ENCODE measurements at places on chromosomes 11 and 22. TPM values are rescaled to one million over a fixed set of nuclear protein-coding genes. Genes with fewer than 3 reads are reported as not detected.
A peak's percentile ranks its signal among the peaks of the same experiment; 100 is the strongest.

DNA sequence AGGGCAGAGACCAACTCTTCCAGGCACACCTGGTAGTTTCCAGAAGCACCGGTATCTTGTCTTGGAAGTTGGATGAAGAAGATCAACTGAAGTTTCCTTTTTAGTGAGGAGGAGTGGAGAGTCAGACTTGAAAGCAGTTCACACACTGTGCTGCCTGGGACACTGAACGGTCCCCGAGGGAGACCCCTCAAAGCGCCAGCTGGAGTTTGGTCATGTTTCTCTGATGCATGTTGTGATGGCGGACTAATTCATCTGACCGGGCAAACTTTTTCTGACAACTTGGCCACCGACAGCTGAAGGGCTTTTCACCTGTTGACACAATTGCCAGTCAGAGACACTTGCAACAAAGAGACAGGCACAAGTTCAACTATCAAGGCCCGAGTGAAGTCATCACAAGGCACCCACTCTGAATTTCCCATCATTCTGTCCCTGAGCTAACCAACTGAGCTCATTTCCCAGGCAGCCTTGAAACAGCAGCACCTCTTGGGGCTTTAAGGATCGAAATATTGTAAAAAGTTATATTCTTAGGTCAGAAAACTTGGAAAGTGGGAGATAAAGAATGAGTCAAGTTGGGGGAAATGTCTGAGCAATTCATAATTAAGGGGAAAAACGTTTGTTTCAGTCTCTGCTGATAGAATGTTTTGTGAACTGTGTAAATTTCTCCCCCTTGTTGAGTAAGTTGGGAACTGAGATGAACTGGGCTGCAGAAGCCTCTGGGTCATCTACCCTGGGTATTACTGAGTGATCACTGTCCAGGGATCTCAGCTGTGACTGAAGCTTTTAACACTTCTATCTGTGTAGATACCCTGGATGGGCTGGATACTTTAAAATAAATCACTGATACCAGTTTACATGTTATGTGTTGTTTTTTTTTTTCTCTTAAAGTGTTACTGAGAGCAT is 46.2 kb downstream of the WT1 start:
- no peak overlapping the region for H3K27ac ChIP-seq
- no peak for DNase-seq
- no peak overlapping the region for H3K4me3 ChIP-seq
- H3K27me3 ChIP-seq, result peaks cover 5% of the 10 kb centered on the region
- no peaks in the 10 kb centered on the region for H3K36me3 ChIP-seq

UCP3 gene
- not detected for polyA plus RNA-seq

GRCh38 chr11:121574801-121575200 is 122.0 kb upstream of the SORL1-AS1 start:
- no peak for DNase-seq
- no peaks in the 10 kb centered on the region for H3K27me3 ChIP-seq
- no peak overlapping the region for H3K4me3 ChIP-seq
- peaks cover 4% of the 10 kb centered on the region for H3K4me1 ChIP-seq
- H3K36me3 ChIP-seq, result no peaks in the 10 kb centered on the region
- H3K27ac ChIP-seq, result no peak overlapping the region

DNA sequence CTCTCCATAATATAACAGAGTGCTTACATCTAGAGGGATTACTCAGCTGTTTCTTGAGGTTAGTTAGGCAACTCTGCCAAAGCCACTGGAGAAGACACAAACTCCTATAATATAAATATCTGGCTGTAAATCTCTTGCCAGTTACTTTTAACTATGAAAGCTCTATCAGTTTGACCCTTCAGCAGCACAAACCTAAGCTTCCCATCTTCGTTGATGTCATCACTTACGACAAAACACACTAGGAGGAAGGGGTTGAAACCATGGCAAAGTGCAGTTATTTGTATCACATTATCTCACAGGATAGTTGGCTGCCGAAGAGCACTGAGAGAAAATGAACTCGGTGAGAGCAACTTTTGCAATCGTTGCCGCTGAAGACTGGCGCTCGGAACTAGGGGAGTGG is 922.1 kb downstream of the OPCML start:
- H3K36me3 ChIP-seq, result no peaks in the 10 kb centered on the region
- no peaks in the 10 kb centered on the region for H3K27me3 ChIP-seq
- H3K4me1 ChIP-seq, result no peaks in the 10 kb centered on the region

OLFML1 gene
- polyA plus RNA-seq, result 8.2 TPM

MB gene
- 0.64 TPM for polyA plus RNA-seq

PACSIN2 gene
- polyA plus RNA-seq, result 86.3 TPM

GRCh38 chr22:50317178-50317577 is 9.6 kb downstream of the DENND6B start:
- H3K27ac ChIP-seq, result no peak overlapping the region
- no peaks in the 10 kb centered on the region for H3K4me1 ChIP-seq
- no peaks in the 10 kb centered on the region for H3K36me3 ChIP-seq
- DNase-seq, result peak; percentile 3
- H3K27me3 ChIP-seq, result no peaks in the 10 kb centered on the region

ZBTB16 gene
- 67.5 TPM for polyA plus RNA-seq

LRRC32 gene
- polyA plus RNA-seq, result 80.4 TPM

DNA sequence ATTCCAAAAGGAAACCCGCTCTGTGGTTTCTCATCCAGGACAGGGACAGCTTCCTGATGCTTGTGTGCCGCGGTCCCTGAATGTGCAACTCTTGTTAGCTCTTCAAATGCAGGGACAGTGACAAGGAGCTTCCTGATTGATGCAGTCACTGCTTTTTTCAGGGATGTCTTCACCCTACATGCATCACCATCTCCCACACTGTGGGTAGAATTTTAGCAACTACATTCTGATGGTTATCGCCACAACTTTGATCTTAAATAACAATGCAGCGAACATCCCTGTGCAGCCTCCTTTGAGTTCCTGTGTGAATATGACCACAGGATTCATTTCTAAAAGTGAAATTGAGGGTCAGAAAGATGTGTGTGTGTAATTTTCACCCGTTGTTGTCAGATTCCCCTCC is 115.0 kb downstream of the GGTLC2 start:
- H3K27ac ChIP-seq, result no peak overlapping the region
- H3K4me3 ChIP-seq, result no peak overlapping the region
- DNase-seq, result no peak
- no peaks in the 10 kb centered on the region for H3K36me3 ChIP-seq
- H3K4me1 ChIP-seq, result no peaks in the 10 kb centered on the region

- no peaks in the 10 kb centered on the region for H3K27me3 ChIP-seq
- H3K4me1 ChIP-seq, result no peaks in the 10 kb centered on the region
- no peak overlapping the region for H3K4me3 ChIP-seq
- no peak overlapping the region for H3K27ac ChIP-seq
- no peaks in the 10 kb centered on the region for H3K36me3 ChIP-seq
Observed at GRCh38 chr11:68349461-68350249, 37.3 kb downstream of the LRP5 start.

DNA sequence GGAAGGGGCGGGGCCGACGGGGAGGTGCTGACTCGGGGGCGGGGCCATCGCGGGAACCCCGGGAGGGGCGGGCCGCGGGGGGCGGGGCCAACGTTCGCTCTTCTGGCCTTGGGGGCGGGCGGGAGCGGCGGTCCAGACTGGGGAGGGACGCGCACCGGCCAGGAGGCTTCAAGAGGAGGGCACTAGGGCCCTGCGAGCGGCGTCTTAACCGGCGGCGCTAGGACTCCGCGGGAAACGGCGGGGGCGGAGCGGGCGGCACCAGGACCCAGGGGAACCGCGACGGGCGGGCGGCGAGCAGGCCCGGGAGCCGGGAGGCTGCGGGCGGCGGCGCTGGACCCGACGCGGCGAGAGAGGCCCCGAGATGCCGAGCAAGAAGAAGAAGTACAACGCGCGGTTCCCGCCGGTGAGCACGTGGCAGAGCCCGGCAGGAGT is at the start of gene DRAP1:
Gene DRAP1 (plus strand): TSS at position 286 of the 432 bp plus-strand sequence. CDS start 76 bp downstream, at position 362.
- no peaks in the 10 kb centered on the region for H3K27me3 ChIP-seq
- no peaks in the 10 kb centered on the region for H3K36me3 ChIP-seq
- peak within 1 kb of the TSS; percentile 94 for H3K27ac ChIP-seq
- H3K4me1 ChIP-seq, result peaks cover 40% of the 10 kb centered on the region
- peak; percentile 100 for DNase-seq
- H3K4me3 ChIP-seq, result peak within 1 kb of the TSS; percentile 97

KDM4D gene
- 0.46 TPM for polyA plus RNA-seq

DNA sequence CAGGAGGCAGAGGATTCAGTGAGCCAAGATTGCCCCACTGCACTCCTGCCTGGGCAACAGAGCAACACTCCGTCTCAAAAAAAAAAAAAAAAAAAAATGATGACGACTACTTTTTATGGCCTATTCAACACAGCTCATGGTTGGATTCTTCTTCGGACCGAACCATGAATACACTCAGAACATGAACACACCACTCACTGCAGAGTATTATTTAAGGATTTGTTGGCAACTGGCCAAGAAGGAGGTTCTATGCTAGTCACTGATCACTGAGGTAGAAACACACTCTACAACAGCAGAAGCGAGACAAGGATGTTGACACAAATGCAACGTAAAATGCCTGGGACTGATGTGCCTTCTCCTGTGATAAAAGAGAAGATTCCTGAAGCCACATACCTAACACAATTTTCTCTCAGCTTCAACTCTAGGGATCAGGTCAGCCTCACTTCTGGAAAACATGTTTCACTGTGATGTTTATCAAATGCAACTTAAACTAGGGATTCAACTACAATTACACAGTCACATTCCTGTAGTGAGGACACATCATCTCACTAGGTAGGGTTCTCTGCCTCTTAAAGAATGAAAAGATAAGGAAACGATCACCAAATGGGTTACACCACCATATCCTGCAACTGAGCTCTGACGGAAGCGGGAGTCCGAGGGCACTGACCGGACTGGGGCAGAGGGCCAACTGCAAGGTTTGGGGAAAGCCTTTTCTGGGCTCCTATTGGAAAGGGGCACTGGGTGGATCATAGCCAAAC is 82.5 kb downstream of the SGSM3 start:
- H3K4me3 ChIP-seq, result no peak overlapping the region
- H3K36me3 ChIP-seq, result no peaks in the 10 kb centered on the region
- H3K27me3 ChIP-seq, result no peaks in the 10 kb centered on the region
- no peaks in the 10 kb centered on the region for H3K4me1 ChIP-seq
- DNase-seq, result peak; percentile 10

CTTN gene
- 154 TPM for polyA plus RNA-seq

DNA sequence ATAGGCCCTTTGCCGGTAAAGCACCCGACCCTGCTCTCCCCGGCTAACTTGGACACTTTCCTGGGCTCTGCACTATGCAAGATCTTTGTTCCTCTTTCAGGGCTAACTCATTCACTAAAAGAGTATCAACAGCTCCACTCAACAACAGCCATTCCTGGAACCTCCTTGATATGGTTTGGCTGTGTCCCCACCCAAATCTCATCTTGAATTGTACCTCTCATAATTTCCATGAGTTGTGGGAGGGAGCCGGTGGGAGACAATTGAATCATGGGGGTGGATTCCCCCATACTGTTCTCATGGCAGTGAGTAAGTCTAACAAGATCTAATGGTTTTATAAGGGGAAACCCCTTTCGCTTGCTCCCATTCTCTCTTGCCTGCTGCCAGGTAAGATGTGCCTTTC is 330.0 kb downstream of the TENM4 start:
- H3K27me3 ChIP-seq, result no peaks in the 10 kb centered on the region
- H3K27ac ChIP-seq, result no peak overlapping the region
- no peak overlapping the region for H3K4me3 ChIP-seq
- no peaks in the 10 kb centered on the region for H3K4me1 ChIP-seq

- no peak for DNase-seq
- H3K4me3 ChIP-seq, result no peak overlapping the region
- no peaks in the 10 kb centered on the region for H3K4me1 ChIP-seq
Observed at GRCh38 chr11:129131316-129131715, 60.8 kb downstream of the ARHGAP32 start.

DNA sequence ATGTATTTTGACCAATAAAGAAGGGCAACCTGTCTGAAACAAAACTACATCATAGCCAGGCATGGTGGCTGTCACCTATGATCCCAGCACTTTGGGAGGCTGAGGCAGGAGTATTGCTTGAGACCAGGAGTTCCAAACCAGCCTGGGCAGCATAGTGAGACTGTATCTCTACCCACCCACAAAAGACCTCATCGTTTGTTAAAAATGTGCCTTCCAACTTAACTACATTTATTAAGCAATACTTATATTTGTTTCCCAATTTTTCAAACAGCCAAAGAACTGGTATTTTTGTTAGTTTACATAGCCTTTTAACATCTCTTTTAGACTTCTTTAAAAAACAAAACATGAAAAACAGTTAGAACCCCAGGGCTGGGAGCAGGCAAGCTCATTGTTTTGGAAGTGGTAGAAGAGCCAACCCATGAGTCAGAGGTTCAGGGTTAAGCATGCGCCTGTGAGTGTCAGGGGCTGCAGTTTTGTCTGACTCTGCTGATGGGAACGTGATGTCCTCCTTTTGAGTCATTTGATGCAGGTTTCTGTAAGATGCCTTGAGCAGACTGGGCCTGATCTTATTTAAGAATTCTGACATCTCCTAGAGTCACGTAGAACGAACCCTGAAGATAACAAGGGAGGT is 53.9 kb upstream of the CRTAM start:
- H3K27me3 ChIP-seq, result no peaks in the 10 kb centered on the region
- peaks cover 8% of the 10 kb centered on the region for H3K4me1 ChIP-seq
- H3K36me3 ChIP-seq, result no peaks in the 10 kb centered on the region
- H3K4me3 ChIP-seq, result no peak overlapping the region

- H3K36me3 ChIP-seq, result no peaks in the 10 kb centered on the region
- no peak overlapping the region for H3K27ac ChIP-seq
- H3K4me1 ChIP-seq, result no peaks in the 10 kb centered on the region
- H3K27me3 ChIP-seq, result peaks cover 13% of the 10 kb centered on the region
Observed at GRCh38 chr11:64627371-64627770, 36.4 kb downstream of the SLC22A12 start.

GRCh38 chr11:6812390-6813005 is 13.0 kb upstream of the OR6A2 start:
- H3K27me3 ChIP-seq, result no peaks in the 10 kb centered on the region
- H3K4me1 ChIP-seq, result no peaks in the 10 kb centered on the region
- H3K36me3 ChIP-seq, result no peaks in the 10 kb centered on the region
- H3K27ac ChIP-seq, result no peak overlapping the region
- H3K4me3 ChIP-seq, result no peak overlapping the region
- DNase-seq, result peak; percentile 56

- no peaks in the 10 kb centered on the region for H3K36me3 ChIP-seq
- no peak for DNase-seq
- peaks cover 3% of the 10 kb centered on the region for H3K4me1 ChIP-seq
- no peak overlapping the region for H3K27ac ChIP-seq
- no peak overlapping the region for H3K4me3 ChIP-seq
Observed at GRCh38 chr22:50597097-50597496, 3.5 kb upstream of the MAPK8IP2 start.

DNA sequence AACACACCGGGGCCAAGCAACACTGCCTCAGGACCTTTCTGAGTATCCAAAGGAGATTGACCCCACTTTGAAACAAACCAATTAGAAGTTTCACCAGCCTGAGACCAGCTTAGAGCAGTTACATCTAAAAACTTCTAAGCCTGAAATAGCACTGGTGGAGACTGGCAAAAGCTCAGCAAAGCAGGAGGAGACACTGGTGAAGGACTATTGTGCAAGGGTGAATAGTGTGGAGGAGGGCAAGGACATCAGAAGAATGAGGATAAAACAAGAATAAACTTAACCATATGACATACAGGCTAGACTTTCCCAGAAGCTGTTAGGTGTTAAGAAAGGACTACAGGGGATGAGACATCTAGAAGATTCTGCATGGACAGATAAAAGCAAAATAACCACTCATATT is 152.4 kb downstream of the FCHSD2 start:
- H3K27me3 ChIP-seq, result no peaks in the 10 kb centered on the region
- no peak overlapping the region for H3K27ac ChIP-seq
- no peak for DNase-seq
- H3K36me3 ChIP-seq, result no peaks in the 10 kb centered on the region

CCND1 gene
- 82.9 TPM for polyA plus RNA-seq

- no peak for DNase-seq
- no peak overlapping the region for H3K27ac ChIP-seq
- no peaks in the 10 kb centered on the region for H3K36me3 ChIP-seq
- no peak overlapping the region for H3K4me3 ChIP-seq
Observed at GRCh38 chr11:98069861-98070260, 950.9 kb upstream of the CNTN5 start.

CLDN5 gene
- polyA plus RNA-seq, result 9.9 TPM

SCO2 gene
- polyA plus RNA-seq, result 11.2 TPM

RFPL2 gene
- polyA plus RNA-seq, result 0.62 TPM
